NCI-H1930 (cell line): ENCODE measurements at places on chromosomes 11 and 22.

GRCh38 chr11:8087185-8087584, 6.2 kb downstream of the TUB start:
- no peak for DNase-seq

DNA sequence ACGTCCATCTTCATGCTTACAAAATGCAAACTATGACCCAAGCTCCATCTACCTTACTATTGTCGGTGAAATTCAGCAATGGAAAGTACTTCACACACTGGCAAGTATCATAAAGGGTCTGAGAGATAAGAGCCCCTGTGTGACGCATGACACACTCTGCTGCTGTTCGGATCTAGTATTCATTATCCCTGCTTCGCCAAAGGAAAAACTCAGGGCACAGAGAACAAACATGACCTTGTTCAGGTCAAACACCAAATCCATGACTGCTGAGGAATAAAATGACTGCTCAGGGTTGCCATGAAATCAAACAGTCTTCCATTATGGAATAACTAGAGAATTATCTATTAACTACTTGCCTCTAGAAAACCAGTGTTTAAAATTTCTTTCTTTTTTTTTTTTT, 73.0 kb downstream of the MICAL3 start:
- DNase-seq: no peak

DNA sequence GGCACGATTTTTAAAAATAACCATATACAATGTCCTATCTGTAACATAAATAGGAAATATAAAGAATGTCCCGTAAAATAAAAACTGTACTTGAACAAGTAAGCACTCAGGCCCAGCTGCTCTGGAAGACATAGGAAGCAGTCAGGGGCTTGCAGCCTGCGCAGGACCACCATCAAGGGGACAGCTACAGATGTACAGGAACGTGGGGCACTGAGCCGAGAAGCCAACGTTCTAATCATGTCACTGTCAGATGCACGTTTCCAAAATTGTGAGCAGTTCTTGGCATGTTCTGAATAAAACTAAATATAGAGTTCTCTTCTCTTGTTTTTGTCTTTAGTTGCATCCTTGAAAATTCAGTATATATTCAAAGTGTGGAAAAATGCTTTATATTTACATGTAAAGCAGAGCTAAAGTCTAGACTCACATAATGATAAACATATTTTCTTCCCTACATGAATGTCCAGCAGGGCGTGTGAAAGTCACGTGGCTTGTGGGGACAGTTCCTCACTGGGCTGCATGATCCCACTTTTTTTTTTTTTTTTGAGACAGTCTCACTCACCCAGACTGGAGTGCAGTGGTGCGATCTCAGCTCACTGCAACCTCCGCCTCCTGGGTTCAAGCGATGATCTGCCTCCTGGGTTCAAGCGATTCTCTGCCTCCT, 28.4 kb upstream of the TSPAN18 start:
- DNase-seq: no peak

DNA sequence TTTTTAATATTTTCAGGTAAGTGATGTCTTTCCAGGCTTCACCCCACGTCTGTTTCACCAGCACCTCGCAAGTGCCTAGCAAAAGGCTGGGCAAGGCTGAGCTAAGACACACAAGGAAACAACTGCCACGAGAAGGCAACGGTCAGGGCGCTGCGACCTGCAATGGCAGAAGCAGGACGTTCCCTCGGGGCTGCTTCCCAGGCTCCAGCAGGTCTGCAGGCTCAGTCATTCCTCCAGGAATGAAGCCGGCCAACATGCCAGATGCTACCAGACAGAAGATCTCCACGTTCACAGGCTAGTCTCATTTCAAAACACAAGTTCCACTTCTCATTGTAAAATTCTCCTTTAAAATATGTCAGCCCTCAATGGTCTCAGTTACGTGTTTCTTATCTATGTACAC, 45.5 kb downstream of the CELSR1 start:
- no peak for DNase-seq

DNA sequence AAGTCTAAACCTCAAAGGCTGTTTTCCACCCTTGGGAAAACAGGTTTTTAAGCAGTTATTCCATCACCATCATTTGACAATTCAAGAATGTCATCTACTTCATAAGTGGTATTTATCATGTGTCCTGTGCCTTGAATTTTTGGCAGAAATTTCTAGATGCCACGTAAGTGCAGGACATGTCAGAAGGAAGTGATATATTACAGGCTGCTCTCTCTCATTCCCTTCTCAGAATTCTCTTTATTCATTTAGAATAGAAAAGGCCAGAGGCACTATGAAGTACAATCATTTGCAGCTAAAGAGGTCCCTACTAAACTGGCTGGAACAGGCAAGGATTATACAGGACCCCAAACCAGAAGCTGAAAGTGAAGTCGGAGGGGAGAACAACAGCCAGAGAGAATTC, 11.9 kb downstream of the RBFOX2 start:
- no peak for DNase-seq

- no peak for DNase-seq
Observed at GRCh38 chr11:72228844-72229231, 4.3 kb downstream of the INPPL1 start.

- no peak for DNase-seq
Observed at GRCh38 chr11:134287561-134287960, 11.4 kb downstream of the GLB1L3 start.

GRCh38 chr11:113894421-113894996, 10.1 kb upstream of the HTR3B start:
- DNase-seq: no peak
